ENCODE measurements at places on chromosomes 6 and 20.

- no peak for DNase-seq
Measured at GRCh38 chr6:106918115-106918514, 56.4 kb downstream of the CD24 start.

DNA sequence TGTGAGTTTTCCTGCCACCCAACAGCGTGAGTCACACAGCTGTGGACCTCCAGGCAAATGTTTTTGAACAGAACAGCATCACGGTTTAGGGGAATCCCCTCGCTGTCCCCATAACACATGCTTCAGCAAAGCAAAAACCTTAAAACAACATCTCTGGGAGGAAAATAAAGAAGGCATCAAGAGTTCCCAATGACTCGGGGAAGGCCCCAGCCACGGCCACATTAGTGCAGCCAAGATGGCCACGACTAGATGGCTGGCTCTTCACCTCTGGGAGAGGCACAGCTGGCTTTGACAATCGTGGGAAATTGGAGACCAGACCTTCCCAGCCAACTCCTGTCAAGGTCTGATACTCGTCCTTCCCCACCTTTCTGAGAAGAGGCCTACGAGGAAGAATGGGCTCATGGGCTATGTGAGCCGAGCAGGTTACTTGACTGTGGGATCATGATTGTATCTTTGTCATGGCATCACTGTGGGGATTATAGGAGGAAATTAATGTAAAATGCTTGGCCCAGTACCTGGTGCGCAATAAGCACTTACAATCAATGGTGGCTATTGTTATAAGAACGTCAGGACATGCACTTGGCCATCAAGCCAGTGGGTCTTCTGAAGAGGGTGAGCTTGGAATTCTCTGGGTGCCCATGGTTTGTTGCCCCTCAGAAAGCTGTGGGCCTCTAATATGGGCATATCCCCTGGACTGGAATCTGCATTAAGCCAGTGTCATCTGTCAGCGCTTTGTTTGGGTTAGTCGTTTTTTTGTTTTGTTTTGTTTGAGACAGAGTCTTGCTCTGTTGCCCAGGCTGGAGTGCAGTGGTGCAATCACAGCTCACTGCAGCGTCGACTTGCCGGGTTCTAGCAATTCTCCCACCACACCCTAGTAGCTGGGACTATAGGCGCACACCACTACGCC lies 43.6 kb downstream of the FGD2 start:
- DNase-seq, result no peak

DNA sequence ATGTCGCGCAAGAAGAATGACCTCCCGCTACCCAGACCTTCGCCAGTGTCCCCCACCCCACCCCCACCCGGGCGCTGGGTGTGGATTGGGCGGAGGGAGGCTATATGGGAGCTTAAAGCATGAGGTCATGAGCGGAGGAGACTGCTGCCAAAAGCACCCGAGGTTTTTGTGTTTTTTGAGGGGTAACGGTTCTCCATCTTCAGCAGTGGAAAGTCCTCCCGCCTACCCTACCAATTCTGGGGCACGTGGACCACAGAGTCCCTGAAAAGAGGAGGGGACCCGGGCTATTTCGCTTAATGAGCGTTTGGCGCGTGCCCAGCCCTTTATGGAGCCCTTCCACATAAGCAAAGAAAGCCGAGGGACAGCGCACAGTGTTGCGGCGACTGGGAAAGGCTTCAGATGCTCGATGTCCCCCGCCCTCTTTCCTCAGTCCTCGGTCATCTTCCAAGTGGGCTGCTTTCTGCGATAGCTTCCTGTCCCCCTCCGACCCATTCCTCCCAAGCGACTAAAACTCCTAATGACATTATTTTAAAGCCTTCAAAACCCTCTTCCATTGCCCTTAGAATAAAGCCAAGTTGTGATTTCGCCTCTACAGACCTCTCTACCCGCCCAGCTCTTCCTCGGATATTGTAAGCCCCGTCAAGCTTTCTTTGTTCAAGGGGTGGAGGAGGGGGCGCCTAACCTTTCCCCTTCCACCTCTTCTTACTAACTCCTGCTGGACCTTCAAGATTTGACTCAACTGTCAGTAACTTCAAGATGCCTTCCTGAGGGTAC lies 2.1 kb upstream of the TRERF1 start:
- DNase-seq, result no peak

DNA sequence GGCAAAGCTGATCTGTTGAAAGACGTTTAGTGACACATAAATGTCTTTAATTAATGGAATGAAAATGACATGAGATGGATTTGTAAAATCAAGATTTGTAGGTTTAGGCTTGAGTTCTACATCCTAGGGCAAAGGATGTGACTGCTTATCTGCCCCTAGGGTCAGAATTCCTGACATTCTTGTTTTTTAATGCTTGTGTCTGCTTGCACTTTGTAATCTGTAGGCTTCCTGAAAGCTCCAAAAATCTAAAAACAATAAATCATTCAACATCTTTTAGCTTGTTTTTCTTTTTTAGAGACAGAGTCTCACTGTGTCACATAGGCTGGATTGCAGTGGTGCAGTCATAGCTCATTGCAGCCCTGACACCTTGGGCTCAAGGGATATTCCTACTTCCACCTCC lies 107.9 kb upstream of the MLIP start:
- no peak for DNase-seq

All from nucleus accumbens (tissue), 56 donors.